ENCODE measurements at places on chromosomes 13 and 19.

- DNase-seq: no peak
These were observed 69.1 kb downstream of the URI1 start for GRCh38 chr19:30011051-30011578.

GRCh38 chr19:3690551-3691371 is 9.5 kb downstream of the PIP5K1C start:
- DNase-seq: no peak

DNA sequence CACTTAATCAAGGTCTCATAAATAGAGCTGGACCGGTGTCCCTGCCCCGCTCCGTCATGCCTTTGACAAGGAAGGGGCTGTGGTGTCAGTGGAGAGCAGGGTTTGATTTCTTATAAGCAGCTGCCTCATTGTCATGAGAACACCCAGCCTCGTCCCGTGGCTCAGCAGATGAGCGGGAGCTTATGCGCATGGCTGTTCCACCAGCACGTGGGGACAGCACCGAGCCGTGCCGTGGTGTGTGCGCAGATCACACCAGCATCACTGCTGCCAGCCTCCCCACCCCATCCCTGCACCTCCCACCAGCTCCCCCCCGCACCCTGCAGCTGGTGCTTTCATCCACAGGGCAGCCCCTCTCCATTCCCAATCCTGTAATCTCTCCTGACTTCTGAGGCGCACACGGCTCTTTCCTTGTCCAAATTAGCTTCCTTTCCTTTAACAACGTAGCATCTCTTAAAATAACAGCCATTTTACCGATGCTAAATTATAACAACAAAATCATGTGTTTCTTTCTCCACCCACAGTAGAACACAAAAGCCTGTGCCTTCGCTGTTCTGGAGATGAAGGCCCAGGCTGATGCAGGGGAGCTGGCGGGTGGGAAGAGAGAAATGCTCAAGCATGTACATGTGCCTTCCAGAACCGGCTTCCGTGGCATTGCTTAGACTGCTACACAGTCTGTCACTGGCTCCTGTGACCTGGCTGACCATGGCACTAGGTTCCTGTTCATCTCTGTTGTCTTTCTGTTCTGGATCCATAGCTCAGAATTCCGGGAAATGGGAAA is 96.8 kb downstream of the RAB20 start:
- no peak for DNase-seq

DNA sequence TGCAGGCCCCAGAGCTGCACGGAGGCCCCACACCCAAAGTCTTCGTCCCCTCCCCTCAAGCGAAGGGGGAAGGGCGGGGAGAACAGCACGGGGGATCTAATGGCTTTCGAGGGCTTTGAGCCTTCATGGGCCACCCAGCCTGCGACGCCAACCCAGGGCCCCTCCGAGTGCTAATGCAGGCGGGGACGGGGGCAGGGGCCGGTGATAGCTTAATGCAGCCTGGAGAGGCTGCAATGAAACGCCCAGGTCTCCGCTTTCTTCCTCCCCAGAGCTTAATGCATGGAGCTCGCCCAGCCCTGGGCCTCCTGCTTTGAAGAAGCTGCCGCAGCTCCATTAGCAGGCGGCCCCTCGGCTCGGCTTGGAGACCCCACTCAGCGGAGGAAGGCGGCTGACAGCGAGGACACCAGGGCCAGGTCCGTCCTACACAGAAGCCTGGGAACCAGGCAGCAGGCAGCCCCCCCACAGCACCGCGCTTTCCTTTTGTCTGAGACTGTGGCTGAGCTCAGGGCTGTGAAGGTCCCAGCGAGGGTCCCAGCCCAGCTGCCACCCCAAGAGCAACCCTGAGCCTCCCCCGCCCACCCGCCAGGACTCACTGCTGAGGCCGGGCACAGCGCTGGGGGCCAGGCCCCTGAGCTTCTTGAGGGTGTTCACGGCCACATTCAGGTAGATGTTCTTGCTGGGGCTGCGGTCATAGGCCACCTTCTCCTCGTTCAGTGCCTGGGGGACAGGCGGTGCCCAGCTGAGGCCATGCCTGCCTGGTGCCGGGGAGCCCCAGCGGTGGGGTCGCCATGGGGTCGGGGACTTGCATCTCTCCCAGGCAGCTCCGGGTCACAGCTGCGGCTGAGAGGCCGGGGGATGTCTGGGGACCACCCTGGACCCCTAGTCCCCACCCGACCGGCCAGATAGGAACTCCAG is 7.5 kb upstream of the ATP8B3 start:
- no peak for DNase-seq

- DNase-seq: no peak
These were observed 29.7 kb downstream of the MCF2L start for GRCh38 chr13:112998521-112999280.

DNA sequence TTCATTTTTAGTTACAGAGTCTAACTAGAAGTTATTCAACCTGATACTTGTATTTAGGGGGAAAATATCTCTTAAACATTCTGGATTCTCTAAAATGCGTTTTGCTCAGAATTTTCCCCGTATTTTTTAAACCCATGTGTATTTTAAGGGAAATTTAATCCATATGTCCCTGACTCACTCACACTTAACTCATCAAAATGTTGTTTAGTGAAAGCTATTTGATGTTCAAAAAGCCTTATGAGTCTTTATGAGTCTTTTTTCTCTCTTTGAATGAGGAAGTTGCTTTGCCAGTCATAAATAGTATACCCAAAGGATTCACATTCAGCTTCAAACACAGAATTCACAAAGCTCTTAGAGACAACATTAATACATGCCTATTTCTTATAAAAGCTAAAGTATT is 16.4 kb downstream of the MAB21L1 start:
- DNase-seq: no peak

DNA sequence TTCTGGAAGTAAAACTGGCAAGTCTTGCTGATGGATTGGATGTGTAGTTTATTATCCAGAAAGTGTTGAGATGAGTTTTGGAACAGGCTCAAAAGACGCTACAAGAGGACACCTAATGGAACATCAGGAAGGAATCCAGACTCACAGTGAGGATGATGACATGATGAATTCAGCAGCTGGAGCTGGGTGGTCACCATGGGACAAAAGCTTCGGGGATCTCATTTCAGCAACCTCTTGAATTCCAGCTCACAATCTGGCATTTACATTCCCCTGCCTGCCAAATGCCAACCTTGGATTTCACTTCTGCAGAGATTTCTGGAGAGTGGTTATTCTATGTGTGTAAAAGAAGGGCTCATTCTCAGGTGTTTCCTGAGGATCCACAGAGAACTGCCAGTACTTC is 288.0 kb upstream of the TMTC4 start:
- DNase-seq: no peak

GRCh38 chr13:77583581-77583980 is 48.1 kb downstream of the SCEL start:
- DNase-seq: no peak

DNA sequence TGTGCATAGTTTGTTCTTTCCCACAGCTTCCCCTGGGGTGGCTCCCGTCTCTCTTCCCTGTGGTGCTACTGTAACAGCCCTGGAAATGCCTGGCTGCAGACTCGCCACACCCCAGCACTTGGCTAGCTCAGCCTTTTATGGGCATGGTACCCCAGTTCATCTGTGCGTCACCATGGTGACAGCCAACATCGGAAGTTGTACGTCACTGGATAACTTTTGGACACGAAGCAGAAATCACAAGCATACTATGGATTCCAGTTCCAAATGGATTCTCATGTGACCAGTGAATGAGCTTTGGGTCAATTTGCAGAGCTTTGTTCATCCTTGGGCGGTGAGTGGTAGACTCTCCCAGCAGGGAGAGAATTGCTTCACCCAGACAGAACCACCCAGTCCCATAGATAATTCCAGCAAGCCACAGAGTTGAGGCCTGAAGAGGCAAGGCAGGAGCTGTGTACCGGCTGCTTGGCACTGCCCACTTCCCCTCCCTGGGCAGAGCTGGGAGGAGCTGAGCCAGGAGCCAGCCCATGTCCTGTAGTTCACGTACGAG is 54.4 kb downstream of the COL4A2 start:
- no peak for DNase-seq

DNA sequence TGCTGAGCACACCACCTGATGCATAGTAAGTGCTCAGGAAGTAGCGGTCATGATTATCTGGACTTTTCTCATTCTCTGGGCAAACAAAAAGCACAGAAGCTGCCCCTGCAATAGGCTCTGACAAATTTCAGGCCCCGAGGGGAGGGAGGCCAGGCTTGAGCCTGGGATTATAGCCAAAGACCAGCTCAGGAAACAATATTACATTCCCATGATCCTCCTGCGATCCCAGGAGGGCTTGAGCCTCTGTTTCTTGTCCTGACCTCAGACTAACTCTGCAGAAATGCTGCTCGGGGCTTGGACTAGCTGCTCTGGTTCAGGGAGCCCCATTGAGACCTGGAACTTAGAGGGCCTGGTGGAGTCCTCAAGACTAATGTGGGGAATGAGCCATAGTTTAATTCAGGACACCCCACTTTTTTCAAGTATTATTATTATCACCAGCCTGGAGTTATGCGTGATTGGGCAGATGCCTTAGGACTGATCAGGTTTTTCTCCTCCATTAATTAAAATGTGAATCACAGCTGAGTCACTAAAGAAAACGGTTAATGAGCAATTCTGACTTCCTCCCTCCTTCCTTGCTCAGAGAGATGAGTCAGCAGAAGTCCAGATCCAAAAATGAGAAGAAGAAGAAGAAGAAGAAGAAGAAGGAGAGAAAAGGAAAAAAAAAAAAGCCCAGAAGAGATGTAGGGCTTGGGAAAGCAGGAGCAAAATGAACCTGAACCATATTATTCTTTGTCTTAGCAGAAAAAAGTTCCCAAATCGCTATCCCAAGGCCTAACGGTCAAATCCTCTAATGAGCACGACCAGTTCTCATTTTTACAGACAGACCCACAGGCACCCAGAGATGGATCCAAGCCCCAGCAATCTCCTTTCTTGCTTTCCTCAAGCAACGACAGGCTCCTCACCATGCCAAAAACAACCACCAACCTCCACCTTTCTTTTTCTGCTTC is 107.2 kb downstream of the CACNA1A start:
- peak; percentile 78 for DNase-seq

GRCh38 chr19:36604656-36605100 is 435 bp upstream of the ZNF382 start:
- no peak for DNase-seq

- DNase-seq: no peak
These were observed 8.1 kb downstream of the ATG4D start for GRCh38 chr19:10551698-10552301.

DNA sequence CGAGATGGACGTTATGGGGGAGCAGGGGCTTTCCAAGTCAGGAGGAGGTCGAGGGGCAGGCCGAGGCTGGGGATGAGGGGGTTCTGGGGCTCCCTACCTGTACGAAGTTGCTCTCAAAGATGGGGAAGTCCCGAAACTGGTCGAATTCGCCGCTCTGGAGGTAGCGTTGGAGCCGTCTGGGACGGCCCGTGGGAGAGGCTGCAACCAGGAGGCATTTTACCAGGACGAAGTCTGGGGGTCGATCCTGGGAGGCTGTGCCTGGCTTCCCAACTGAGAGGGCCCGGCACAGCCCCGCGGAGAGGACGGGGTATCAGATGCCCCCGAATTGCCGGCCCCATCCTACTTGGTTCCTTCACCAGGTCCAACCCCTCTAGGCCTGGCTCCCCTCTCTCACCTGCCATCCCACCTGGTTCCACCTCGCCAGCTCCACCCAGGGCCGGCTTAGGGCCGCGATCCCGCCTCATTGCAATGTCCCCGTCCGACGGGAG is 527 bp upstream of the EMC10 start:
- DNase-seq: no peak

DNA sequence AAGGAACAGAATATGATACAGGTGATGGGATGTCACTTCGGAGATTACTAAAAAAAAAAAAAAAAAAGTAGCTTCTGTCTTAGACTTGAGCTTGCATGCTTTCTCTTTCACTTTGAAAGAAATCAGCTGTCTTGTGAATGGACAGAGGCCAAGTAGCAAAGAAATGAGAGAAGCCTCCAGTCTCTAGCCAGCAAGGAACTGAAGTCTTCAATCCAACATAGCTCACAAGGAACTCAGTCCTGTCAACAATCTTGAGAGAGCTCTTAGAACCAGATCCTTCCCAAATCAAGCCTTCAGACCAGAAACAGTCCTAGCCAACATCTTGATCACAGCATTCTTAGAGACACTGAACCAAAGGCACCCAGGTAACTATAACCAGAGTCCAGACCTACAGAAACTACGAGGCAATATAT is 7.7 kb downstream of the N4BP2L2 start:
- no peak for DNase-seq

- DNase-seq: no peak
These were observed 13.1 kb upstream of the OR1M1 start for GRCh38 chr19:9073806-9074205.

DNA sequence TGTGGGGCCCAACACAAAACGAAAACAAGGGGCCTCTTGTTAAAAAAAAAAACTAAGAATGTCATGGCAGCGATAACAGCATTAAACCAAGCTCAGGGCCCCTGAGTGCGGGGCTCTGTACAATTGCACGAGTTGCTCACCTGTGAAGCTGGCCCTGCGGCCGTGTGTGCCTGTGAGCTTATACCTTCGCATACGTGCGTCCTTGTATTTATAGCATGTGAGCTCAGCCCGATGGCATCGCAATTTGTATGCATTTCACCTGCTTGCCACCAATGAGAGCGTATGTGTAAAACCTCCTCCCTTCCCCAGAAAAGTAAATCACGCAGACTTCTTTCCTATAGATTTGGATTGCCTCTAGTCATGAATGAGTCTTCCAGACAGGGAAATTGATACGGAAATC is 17.1 kb downstream of the HNRNPM start:
- DNase-seq: no peak

DNA sequence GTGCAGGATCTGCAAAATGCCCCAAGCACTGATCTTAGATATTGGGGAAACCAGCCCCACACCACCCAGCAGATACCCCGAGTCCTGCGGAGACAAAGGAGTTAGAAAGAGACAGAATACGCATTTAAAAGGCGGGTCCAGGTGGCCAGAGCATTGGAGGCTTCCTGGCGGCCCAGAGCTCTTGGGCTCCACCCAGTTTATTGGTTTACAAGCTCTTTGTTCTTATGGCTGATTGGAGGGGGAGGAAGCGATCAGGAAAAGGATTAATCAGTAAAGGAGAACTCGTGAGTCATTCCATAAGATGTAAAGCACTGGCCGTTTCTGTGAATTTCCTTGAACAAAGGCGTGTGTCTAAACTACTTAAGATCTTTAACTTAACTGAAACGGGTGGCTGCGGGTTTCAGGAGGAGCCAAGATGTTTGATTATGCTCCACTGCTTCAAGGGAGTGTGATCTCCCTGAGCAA is 926 bp downstream of the ZNF587 start:
- no peak for DNase-seq

DNA sequence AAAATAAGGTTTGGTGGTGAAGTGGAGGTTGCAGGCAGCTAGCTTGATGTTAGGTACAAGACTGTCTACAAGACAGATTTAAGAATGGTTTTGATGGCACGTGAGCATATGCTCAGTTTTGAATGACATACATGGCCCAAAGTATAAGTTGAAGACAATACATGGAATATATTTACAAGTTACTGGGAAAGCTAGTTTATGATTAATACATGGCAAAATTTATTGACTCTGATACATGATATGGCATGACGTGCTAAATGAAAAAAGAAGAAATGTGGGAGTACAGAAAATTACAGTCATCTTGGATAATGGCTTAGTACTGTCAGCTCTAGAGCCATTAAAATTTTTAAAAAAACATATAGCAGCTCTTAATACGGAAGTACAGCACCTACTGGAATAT is 4.4 kb downstream of the KLF5 start:
- DNase-seq: no peak

All from GOT3 (cell line).